GM23248 (cell line): ENCODE measurements at places on chromosomes 1 and 21. TPM values are rescaled to one million over a fixed set of nuclear protein-coding genes. Genes with fewer than 3 reads are reported as not detected.

DNA sequence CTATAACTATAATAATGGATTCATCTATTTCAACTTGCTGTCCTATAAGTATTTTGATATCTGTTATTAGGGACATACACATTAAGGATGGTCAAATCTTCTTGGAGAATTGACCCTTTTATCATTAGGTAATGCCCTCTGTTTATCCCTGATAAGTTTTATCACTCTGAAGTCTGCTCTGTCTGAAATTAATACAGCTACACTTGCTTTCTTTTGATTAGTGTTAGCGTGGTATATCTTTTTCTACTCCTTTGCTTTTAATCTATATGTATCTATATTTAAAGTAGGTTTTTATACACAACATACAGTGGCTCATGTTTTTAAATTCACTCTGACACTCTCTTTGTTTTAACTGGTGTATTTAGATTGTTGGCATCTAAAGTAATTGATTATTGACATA, 69.9 kb upstream of the EXO1 start:
- H3K27ac ChIP-seq = no peak overlapping the region
- no peaks in the 10 kb centered on the region for H3K36me3 ChIP-seq
- H3K4me1 ChIP-seq = no peaks in the 10 kb centered on the region
- H3K4me3 ChIP-seq = no peak overlapping the region

- no peaks in the 10 kb centered on the region for H3K4me1 ChIP-seq
- H3K36me3 ChIP-seq = peaks cover 37% of the 10 kb centered on the region
- no peak overlapping the region for H3K4me3 ChIP-seq
- H3K27ac ChIP-seq = no peak overlapping the region
Observed at GRCh38 chr21:17602874-17603273, 9.8 kb downstream of the BTG3 start.

DNA sequence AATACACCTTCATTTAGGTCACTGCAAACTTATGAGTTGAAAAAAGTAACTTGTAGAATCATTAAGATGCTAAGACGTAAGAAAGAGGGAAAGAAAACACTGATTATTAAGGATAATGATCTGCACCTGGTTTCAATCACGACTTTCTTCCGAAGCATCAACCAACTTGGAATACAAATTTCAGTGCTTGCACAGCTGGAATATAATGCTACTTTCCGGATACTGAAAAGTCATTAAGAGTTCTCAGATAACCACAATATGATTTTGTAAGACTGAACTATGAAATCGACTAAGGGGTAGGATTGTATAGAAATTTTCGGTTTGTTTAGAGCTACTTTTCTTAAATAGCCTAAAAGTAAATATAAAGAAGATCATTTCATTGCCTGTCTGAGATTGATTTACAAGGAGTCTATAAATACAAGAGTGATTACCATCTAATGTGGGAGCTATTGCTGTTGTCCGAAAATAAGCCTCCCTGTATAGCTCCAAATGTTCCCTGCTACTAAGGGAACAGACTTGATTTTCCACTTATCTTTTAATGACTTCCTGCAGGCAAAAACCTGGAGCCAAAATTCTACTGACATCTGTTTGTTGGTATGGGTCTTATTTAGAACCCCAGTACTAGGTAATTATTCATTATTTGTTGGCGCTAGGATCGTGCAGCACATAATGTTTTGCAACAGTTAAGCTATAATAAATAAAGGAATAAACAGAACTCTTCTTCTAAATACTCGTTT, 673.3 kb downstream of the KCNT2 start:
- no peaks in the 10 kb centered on the region for H3K36me3 ChIP-seq
- no peaks in the 10 kb centered on the region for H3K4me1 ChIP-seq
- no peak overlapping the region for H3K4me3 ChIP-seq
- no peak overlapping the region for H3K27ac ChIP-seq
- no peaks in the 10 kb centered on the region for H3K27me3 ChIP-seq

The KLHDC7A gene
- not detected in 2 replicates for polyA plus RNA-seq

The PTAFR gene
- 0.08 TPM in 1 of 2 replicates, not detected in the other for polyA plus RNA-seq

The SERPINC1 gene
- not detected in 2 replicates for polyA plus RNA-seq

- no peaks in the 10 kb centered on the region for H3K4me1 ChIP-seq
- H3K27ac ChIP-seq = no peak overlapping the region
- H3K27me3 ChIP-seq = no peaks in the 10 kb centered on the region
- no peak for DNase-seq
- no peak overlapping the region for H3K4me3 ChIP-seq
Observed at GRCh38 chr1:38846210-38846609, 13.4 kb downstream of the RRAGC start.

GRCh38 chr1:41466146-41466545, 18.3 kb downstream of the EDN2 start:
- H3K27ac ChIP-seq = no peak overlapping the region
- H3K36me3 ChIP-seq = no peaks in the 10 kb centered on the region

GRCh38 chr1:92087542-92087941, 7.4 kb downstream of the BTBD8 start:
- H3K36me3 ChIP-seq = no peaks in the 10 kb centered on the region
- H3K27me3 ChIP-seq = no peaks in the 10 kb centered on the region
- no peaks in the 10 kb centered on the region for H3K4me1 ChIP-seq
- DNase-seq = no peak
- no peak overlapping the region for H3K4me3 ChIP-seq

GRCh38 chr21:42201615-42202161, 17.3 kb upstream of the ABCG1 start:
- DNase-seq = no peak
- H3K27ac ChIP-seq = no peak overlapping the region
- H3K4me1 ChIP-seq = peaks cover 21% of the 10 kb centered on the region
- peaks cover 14% of the 10 kb centered on the region for H3K27me3 ChIP-seq
- no peak overlapping the region for H3K4me3 ChIP-seq

- H3K36me3 ChIP-seq = no peaks in the 10 kb centered on the region
- peaks cover 30% of the 10 kb centered on the region for H3K4me1 ChIP-seq
- peak overlapping the region; percentile 23; the same call in 1 of the 2 replicates for H3K27ac ChIP-seq
Observed at GRCh38 chr1:208235356-208235981, 8.7 kb downstream of the PLXNA2 start.

- no peak for DNase-seq
- H3K36me3 ChIP-seq = no peaks in the 10 kb centered on the region
- no peak overlapping the region for H3K27ac ChIP-seq
- peaks cover 5% of the 10 kb centered on the region for H3K4me1 ChIP-seq
- no peak overlapping the region for H3K4me3 ChIP-seq
Observed at GRCh38 chr21:33008333-33009051, 17.2 kb upstream of the OLIG2 start.

DNA sequence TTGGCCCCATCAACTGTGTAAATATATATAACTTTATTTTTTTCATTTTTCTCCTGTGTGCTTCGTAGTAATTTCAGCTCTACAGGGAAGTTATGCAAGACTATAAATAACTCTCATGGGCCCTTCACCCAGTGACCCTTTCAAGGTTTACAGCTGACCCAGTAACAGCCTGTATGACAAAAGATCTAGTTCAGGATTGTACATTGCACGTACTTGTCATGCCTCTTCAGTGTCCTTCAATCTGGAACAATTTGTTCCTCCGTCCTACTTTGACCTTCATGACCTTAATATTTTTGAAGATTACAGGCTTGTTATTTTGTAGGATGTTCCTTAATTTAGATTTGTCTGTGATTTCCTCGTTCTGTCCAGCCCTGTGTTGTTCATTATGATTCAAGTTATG, 40.5 kb downstream of the BRINP2 start:
- DNase-seq = no peak
- H3K4me3 ChIP-seq = no peak overlapping the region
- no peaks in the 10 kb centered on the region for H3K27me3 ChIP-seq
- peaks cover 38% of the 10 kb centered on the region for H3K4me1 ChIP-seq

The RIPPLY3 gene
- polyA plus RNA-seq = not detected in 2 replicates

- no peaks in the 10 kb centered on the region for H3K4me1 ChIP-seq
- no peak overlapping the region for H3K27ac ChIP-seq
- no peaks in the 10 kb centered on the region; the same call in 1 of the 2 replicates for H3K36me3 ChIP-seq
- no peaks in the 10 kb centered on the region for H3K27me3 ChIP-seq
Observed at GRCh38 chr1:201131398-201131797, 4.4 kb upstream of the ASCL5 start.

DNA sequence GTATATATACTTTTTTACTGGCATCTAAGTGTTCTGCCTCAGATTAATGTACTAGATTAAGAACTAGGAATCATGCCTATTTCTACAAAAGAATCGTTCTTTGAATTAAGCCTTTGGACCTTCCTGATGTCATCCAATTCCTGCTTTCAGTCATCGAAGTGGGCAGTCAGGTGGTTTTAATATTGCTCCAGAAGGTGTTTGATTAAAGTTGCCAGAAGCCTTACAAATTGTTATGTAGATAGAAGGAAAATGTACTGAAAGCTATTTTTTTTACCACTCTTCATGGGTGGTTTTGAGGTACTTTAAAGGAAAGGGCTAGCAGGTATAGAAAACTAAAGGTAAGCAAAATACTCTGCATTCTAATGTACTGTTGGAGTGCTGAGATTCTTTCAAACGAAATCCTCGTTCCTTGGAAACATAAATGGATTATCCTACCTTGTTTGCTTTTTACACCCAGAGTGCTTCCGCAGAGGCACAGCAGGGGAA, 716 bp downstream of the CTBS start:
- H3K27me3 ChIP-seq = no peaks in the 10 kb centered on the region
- DNase-seq = peak; percentile 42
- H3K36me3 ChIP-seq = 0 out of 2 replicates have a peak, but pooled peaks cover 10% of the 10 kb centered on the region
- H3K27ac ChIP-seq = peak overlapping the region; percentile 99
- H3K4me1 ChIP-seq = peaks cover 25% of the 10 kb centered on the region

The CACYBP gene
- polyA plus RNA-seq = 165 and 195 TPM in 2 replicates

DNA sequence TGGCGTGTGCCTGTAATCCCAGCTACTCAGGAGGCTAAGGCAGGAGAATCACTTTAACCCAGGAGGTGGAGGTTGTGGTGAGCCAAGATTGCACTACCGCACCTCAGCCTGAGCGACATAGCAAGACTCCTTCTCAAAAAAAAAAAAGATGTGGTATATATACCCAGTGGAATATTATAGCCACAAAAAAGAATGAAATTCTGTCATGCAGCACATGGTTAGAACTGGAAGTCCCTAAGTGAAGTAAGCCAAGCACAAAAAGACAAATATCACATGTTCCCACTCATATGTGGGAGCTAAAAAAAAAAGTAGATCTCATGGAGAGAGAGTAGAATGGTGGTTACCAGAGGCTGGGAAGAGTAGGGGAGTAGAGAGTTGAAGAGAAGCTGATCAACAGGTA, 18.7 kb downstream of the PSMB4 start:
- DNase-seq = no peak
- peaks cover 43% of the 10 kb centered on the region for H3K36me3 ChIP-seq
- H3K27me3 ChIP-seq = no peaks in the 10 kb centered on the region
- no peak overlapping the region for H3K4me3 ChIP-seq
- peaks cover 7% of the 10 kb centered on the region for H3K4me1 ChIP-seq

DNA sequence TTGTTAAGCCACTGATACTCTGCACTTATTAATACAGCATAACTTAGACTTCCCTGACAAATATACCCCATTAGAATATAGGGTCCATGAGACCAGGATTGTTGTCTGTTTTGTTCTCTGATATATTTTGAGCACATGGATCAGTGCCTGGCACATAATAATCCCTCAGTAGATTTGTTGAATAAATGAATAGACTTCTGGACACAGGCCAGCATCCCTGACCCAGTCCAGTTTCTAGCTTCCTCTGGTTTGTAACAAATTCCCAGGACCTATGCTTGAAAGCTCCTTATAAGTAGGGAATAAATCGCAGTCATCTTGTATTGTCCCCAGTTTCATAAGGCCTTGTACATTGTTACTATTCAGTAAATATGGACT, 58.2 kb upstream of the GADD45A start:
- H3K4me3 ChIP-seq = no peak overlapping the region
- no peak overlapping the region for H3K27ac ChIP-seq
- H3K4me1 ChIP-seq = peaks cover 15% of the 10 kb centered on the region
- DNase-seq = no peak
- no peaks in the 10 kb centered on the region for H3K27me3 ChIP-seq

- H3K36me3 ChIP-seq = no peaks in the 10 kb centered on the region
- H3K4me3 ChIP-seq = no peak overlapping the region
- H3K27ac ChIP-seq = no peak overlapping the region
- H3K4me1 ChIP-seq = peaks cover 15% of the 10 kb centered on the region
Observed at GRCh38 chr1:154454386-154455120, 47.5 kb upstream of the TDRD10 start.

DNA sequence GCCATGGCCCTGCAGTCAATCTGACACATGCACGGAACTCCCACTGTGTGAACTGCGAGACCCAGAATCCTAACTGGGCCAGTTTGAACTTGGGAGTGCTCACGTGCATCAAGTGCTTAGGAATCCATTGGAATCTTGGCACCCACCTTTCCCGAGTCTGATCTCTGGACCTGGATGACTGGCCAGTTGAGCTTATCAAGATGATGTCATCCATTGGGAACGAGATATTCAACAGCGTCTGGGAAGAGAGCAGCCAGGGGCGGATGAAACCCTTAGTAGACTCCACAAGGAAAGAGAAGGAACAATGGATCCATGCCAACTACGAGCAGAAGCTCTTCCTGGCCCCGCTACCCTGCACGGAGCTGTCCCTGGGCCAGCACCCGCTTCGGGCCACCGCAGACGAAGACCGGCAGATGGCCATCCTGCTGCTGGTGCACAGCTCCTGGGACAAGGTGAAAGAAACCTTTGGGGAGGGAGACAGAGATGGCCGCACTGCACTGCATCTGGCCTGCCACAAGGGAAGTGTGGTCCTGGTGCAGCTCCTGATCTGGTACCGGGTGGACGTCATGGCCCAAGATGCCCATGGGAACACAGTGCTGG, 3.1 kb upstream of the TDRD5 start:
- H3K36me3 ChIP-seq = no peaks in the 10 kb centered on the region
- H3K4me1 ChIP-seq = no peaks in the 10 kb centered on the region
- peaks cover 38% of the 10 kb centered on the region for H3K27me3 ChIP-seq
- H3K27ac ChIP-seq = no peak overlapping the region

- no peak overlapping the region for H3K4me3 ChIP-seq
- no peak for DNase-seq
- H3K36me3 ChIP-seq = no peaks in the 10 kb centered on the region
- H3K27me3 ChIP-seq = no peaks in the 10 kb centered on the region; the same call in 1 of the 2 replicates
- no peaks in the 10 kb centered on the region for H3K4me1 ChIP-seq
- H3K27ac ChIP-seq = no peak overlapping the region
Observed at GRCh38 chr1:30123896-30124295, 599.5 kb downstream of the MATN1 start.

DNA sequence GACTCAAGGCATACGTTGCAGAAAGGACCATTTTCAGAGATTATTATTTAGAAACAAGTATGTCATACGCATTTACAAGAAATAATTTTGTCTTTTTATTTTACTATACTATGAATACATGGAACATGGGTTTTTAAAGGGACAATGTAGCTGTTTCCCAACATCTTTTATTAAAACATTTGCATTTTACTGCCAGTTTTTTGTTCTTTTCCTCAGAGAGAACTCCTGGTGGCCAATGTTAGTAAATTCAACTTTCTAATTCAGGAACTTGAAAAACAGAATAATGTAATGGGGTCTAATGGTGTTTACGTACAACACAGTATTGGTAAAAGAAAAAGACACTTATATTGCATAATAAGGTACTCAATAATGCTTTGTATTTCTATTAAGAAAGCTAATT, 14.9 kb downstream of the PRDM2 start:
- peak overlapping the region; percentile 84 for H3K27ac ChIP-seq
- no peaks in the 10 kb centered on the region for H3K36me3 ChIP-seq
- no peaks in the 10 kb centered on the region for H3K27me3 ChIP-seq

GRCh38 chr1:41494351-41495209, 10.1 kb upstream of the EDN2 start:
- no peaks in the 10 kb centered on the region for H3K27me3 ChIP-seq
- H3K36me3 ChIP-seq = no peaks in the 10 kb centered on the region
- H3K4me1 ChIP-seq = peaks cover 23% of the 10 kb centered on the region; the same call in 1 of the 2 replicates
- no peak overlapping the region for H3K27ac ChIP-seq
- DNase-seq = no peak

GRCh38 chr21:33265664-33266049, 510 bp upstream of the IL10RB start:
- H3K4me1 ChIP-seq = no peaks in the 10 kb centered on the region
- DNase-seq = peak; percentile 28
- H3K36me3 ChIP-seq = 0 out of 2 replicates have a peak, but pooled peaks cover 8% of the 10 kb centered on the region
- no peaks in the 10 kb centered on the region for H3K27me3 ChIP-seq
- peak overlapping the region; percentile 95 for H3K4me3 ChIP-seq
- no peak overlapping the region for H3K27ac ChIP-seq

GRCh38 chr1:191542444-191542843, 615.8 kb upstream of the RGS18 start:
- no peak for DNase-seq
- H3K36me3 ChIP-seq = no peaks in the 10 kb centered on the region
- no peaks in the 10 kb centered on the region for H3K4me1 ChIP-seq
